ENCODE measurements at places on chromosomes 16 and 17.

DNA sequence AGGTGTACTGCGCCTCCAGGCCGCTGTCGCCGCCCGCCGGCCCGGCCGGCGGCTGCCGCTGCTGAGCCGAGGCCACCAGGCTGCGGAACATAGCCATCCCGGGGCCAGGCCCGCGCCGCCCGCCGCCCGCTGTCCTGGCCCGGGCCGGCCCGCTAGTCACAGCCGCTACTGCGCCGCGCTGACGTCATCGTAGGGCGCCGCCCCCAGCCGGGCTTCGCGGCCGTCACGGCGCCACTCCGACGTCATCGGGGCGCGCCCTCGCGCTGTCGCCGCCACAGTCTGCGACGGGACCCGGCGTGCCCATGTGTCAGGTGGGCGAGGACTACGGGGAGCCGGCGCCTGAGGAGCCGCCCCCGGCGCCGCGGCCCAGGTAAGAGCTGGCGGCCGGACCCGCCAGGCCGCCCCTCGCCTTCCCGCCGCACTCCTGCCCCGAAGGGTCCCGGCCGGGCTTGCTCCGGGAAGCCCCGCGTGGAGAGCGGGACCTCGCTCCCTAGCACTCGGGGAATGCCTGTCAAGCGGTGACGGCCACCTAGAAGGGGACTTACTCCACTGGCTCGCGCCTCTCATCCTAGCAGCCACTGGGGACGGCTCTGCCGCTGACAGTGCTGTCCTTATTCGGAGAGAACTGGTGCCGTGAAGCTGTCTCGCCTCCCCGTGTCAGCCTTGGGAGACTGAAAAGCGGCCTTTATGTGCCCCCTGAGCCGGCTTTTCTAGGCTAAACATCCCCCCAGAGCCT is at the start of the genes CTU2 and RNF166:
TSS of gene CTU2 (plus strand) at position 275 of the 736 bp plus-strand sequence. CDS start at position 303, 28 bp downstream.
TSS of gene RNF166 (minus strand) at position 180 of the 736 bp plus-strand sequence. CDS start at position 97, 83 bp downstream.
- peak; percentile 95 for DNase-seq

- no peak for DNase-seq
Measured at GRCh38 chr17:58813712-58814111, 58.1 kb downstream of the PPM1E start.

DNA sequence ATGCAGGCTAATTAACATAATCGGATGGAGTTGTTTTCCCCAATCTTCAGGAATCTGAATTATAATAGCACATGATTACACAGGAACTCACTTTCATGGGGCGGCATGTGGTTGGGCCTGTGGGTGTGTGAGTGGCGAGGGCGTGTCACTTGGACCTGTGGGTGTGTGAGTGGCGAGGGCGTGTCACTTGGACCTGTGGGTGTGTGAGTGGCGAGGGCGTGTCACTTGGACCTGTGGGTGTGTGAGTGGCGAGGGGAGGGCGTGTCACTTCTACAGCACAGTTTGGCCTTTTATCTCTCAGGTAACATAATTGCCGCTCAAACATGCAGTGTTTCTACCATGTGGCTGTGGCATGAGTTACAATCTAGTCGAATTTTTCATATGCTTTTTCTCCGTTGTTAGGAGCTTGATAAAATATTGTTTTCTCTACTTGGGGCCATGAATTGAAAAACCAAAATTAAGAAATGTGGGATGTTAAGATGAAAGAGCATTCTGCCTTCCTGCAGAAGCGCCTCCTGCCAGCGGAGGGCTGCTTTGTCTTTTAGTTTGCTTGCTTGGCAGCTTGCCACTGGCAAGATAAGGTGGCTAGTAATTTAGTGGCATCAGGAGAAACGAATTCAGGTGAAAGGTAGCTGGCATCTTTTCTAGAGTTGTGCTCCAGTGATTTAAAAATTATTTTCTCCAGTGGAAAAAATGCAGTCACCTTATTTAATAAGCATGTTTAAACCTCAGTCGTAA is 36.2 kb downstream of the USP10 start:
- peak; percentile 50 for DNase-seq

- DNase-seq, result no peak
Measured at GRCh38 chr17:79276821-79277220, 202.2 kb downstream of the ENGASE start.

DNA sequence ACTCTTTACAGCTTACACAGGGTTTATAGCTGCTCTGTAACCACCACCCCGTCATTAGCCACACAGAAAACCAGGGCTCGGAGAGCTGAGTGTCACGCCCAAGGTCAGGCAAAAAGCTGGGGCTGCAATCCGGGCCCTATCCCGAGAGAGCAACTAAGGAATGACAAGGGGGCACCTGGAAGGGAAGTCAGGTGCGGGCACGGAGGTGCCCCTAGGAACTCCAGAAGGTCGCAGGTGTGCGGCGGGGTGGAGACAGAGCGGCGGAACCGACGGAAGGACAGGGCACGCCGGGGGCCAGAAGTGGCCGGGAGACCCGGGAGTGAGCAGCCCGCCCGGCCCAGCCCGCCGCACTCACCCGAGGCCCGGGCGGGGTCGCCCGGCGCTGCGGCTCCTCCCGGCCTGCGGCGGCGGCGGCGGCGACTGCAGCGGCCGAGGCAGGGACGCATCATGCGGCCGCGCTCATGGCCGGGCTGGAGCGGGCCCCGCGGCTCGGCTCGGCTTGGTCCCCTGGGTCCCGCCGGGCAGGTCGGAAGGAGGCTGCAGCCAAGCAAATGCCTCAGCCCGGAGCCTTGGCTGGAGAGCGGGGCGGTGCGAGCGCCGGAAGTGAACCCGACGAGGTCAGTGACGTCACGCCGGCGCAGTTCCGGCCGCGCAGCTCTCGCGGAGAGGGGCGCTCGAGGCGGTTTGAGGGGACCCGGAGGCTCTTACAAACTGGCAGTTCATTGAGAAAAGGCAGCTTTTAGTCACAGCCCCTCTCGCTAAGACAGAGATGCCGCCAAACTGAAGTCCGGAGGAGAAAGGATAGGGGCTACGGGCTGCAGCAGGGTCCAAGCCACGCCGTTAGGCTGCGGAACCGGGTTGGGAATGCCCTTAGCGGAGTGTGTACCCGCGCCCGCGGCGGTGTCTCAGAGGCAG is at the start of gene ZDHHC7:
TSS of gene ZDHHC7 (minus strand) at position 605 of the 915 bp plus-strand sequence. CDS start 20,917 bp downstream, outside the sequence.
- peak; percentile 84 for DNase-seq

Data from CD8-positive, alpha-beta T cell (primary cell).